ENCODE measurements at places on chromosomes 13 and 19.

GRCh38 chr19:30626626-30626966 lies 254.4 kb downstream of the ZNF536 start:
- no peak for DNase-seq

- no peak for DNase-seq
Observed at GRCh38 chr19:15072930-15073647, 8.9 kb upstream of the OR1I1 start.

- DNase-seq: no peak
Observed at GRCh38 chr13:99442273-99442895, 58.9 kb upstream of the TM9SF2 start.

DNA sequence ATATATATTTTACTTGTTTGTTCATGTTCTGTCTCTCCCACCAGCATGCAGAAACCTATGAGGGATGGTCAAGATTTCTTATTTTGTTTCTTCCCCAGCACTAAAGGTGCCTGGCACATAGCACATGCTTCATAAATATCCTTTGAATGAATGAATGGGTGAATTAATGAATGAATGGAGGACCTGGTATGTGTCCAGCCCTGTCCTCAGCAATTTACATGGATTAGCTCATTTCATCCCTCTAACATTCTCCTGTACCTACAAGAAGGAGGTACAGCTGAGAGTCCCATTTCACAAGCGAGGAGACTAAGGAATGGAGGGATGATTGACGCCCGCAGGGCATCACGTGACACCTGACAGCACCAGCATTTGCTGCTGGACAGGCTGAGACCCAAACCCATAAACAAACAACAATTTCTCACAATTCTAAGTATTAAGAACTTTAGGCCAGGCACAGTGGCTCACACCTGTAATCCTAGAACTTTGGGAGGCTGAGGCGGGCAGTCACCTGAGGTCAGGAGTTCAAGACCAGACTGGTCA lies 6.8 kb upstream of the BCAT2 start:
- no peak for DNase-seq

- no peak for DNase-seq
Observed at GRCh38 chr13:104779311-104779993, 1713.2 kb upstream of the SLC10A2 start.

GRCh38 chr13:111626371-111627305 lies 306.2 kb downstream of the TEX29 start:
- DNase-seq: no peak

DNA sequence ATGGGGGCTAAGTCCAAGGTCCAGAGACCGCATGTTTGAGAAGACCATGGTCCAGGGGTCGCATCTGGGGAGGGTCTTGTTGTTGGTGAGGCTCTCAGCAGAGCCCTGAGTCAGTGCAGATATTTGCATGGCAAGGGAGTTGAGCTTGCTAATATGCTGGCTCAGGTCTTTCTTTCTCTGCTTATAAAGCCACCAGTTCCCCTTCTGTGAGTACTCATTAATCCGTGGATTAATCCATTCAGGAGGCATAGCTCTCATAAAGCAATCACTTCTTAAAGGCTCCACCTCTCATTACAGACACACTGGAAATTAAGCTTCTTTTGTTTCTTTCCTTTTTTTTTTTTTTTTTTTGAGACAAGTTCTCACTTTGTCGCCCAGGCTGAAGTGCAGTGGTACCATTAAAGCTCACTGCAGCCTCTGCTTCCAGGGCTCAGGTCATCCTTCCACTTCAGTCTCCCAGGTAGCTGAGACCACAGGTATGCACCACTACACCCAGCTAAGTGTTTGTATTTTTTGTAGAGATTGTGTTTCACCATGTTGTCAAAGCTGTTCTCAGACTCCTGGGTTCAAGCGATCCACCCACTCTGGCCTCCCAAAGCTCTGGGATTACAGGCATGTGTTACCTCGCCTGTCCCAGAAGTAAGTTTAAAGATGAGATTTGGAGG lies 216.4 kb downstream of the SLITRK5 start:
- DNase-seq: no peak

- no peak for DNase-seq
Observed at GRCh38 chr19:14138576-14139265, 2.3 kb upstream of the ASF1B start.

DNA sequence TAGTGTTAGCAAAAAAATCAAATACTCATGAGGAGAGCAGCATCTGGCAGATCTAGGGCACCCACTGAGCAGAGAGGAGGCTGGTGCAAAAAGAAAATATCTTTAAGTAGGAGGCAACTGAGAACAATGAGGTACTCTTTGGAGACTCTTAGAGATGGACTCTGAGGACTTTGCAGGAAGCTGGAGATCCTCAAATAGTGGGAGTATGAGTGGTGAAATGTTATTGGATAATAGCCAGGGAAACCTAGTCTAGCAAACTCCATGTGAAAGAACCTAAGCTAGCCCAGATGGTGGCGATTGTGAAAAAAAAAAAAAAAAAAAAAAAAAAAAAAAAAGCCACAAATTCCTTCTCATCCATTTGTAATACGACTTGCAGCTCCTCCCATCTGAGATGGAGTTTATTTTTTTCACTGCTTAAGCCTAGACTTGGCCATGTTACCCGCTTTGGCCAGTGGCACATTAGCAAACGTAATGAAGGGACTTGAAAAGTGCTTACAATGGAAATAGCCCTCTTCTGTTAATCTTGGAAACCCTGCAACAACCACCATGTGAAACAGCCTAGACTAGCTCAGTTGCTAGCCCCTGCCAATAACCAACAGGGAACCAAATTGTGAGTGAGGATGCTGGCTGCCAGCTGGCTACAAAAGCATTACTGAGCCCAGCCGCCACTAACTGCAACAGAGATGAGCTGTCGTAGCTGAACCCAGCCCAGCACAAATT lies 476.2 kb downstream of the KLF12 start:
- no peak for DNase-seq

- no peak for DNase-seq
Observed at GRCh38 chr19:45403272-45403671, 1.6 kb downstream of the PPP1R13L start.

DNA sequence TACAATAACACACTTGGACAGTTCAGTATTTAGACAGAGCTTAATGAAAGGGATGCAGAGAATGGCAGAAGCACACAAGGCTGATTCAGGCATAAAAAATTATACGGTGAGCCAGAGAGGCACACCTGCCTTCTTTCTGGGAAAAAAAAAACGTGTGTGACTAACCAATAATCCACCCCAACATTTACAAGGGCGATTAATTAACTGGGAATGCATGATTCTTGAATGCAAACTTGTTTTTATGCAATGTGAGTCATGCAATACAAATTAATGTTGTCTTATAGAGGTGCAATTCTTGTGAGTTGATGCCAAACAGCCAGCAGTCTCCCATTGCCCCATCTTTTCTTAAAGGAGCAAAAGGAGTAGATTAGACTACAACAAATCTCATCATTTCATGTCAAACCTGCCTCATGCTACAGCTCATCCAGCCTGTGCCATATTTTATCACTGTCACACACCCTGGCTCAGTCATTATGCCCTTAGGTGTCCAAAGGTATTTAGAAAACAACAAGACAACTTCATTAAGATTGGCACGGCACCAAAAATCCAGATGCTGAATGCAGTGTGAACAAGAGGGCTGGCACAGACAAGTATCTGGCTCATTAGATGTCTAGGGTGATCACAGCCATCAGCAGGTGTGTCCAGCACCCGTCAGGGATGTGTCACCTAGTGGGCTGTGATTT lies 721.1 kb downstream of the EFNB2 start:
- DNase-seq: no peak

- no peak for DNase-seq
Observed at GRCh38 chr13:28618230-28618994, 40.5 kb upstream of the POMP start.

DNA sequence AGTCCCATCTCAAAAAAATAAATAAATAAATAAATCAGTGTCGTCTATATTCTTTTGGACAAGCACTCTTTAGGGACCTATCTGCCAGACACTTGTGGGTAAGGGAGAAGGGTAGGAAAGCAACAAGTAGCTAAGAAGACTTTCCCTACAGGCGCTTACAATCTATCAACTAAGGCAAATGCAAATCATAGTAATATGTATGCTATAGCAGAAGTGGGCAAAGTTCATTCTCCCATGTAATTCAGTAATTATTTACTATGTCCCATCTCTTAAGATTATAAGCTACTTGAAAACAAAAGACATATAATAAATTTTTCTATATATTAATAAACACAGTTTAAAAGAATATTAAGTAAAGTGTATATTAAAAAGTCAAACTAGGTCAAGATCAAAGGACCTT lies 16.5 kb downstream of the ELF1 start:
- DNase-seq: no peak

GRCh38 chr19:47430041-47430802 lies 10.9 kb upstream of the MEIS3 start:
- DNase-seq: no peak

DNA sequence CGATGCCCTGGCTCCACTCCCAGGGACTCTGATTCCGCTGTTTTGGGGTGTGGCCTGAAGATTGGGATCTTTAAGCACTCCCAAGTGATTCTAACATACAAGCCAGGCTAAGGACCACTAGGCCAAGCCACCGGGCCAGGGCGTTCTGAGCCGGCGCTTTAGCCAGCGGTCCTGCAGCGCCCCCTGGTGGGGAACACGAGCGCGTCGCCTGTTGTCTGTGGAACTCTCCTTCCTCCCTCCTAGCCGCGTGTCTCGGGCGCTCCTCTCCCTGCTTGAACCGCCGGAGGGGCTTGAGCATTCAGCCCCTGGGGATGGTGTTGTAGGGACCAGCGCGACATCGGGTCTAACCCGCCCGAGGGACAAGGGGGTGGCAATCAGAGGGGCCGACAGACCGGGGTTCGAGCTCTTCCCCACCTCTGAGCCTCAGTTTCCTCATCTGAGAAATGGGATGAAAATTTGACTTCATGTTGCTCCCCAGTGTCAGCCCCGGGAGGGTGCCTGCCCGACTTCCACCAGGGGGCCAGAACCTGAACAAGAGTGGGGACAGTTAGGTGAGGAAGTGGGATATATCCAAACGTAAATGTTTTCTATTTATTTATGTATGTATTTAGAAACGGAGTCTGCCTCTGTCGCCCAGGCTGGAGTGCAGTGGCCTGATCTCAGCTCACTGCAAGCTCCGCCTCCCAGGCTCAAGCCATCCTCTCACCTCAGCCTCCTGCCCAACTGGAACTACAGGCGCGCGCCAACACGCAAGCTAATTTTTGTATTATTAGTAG lies 18.0 kb upstream of the PNMA8B start:
- no peak for DNase-seq

- no peak for DNase-seq
Observed at GRCh38 chr19:31501427-31502195, 152.4 kb upstream of the TSHZ3 start.

DNA sequence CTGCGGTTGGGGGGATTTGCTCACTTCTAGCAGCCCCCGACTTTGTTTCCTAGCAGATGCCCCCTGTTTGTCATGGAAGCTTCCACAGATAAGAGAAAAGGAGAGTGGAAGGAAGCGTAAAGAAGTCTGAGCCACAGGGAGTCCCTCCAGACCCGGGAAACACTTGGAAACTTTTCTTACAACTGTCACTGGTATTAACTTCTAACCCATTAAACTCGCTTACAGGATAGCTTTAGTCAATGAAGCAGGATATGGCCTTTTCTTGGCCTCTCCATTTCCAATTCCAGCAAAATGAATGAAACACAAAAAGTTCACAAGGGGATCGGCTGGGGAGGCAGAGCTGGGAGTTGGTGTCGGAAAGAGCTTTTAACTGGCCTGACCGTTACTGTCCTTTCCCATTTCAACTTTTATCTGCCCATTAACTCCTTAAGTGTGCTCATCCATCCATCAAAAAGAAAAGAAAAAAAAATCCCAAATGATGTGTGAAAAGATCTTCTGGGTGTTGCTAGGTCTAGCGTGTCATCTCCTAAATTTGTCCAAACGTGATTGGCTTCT lies 231.9 kb upstream of the ARGLU1 start:
- DNase-seq: no peak

GRCh38 chr19:7000333-7000732 lies 20.9 kb downstream of the MBD3L2B start:
- DNase-seq: no peak

DNA sequence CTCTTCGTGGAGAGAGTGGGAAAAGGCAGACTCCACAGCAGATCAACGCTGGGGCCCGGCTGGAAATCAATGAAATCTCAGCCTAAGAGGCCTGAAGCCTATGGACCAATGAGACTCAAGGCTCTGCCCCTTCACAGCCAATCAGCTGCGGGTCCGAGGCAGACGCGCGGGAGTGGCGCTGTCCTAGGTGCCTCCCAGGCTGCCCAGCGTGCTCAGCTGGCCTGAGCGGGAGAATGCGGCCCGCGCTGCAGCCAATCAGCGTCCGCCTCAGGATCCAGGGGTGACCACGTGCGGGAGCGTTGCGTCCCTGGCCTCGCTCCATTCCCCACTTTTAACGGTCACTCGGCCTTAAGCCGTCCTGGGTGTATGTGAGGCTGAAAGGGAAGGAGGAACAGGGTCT lies at the start of gene ZBTB32:
Gene ZBTB32 (plus strand): TSS at position 341 of the 400 bp plus-strand sequence. CDS start 10,069 bp downstream, outside the sequence.
- no peak for DNase-seq

DNA sequence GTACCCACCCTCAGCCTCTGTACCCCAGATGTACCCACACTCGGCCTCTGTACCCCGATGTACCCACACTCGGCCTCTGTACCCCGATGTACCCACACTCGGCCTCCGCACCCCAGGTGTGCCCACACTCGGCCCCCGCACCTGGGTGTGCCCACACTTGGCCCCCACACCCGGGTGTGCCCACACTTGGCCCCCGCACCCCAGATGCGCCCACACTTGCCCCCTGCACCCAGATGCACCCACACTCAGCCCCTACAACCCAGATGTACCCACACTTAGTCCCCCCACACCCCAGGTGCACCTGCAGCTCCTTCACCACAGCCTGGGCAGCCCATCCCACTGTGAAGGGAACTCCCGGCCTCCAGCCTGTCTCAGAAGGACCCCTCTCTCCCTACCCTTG lies 69.7 kb downstream of the PEX11G start:
- DNase-seq: no peak

DNA sequence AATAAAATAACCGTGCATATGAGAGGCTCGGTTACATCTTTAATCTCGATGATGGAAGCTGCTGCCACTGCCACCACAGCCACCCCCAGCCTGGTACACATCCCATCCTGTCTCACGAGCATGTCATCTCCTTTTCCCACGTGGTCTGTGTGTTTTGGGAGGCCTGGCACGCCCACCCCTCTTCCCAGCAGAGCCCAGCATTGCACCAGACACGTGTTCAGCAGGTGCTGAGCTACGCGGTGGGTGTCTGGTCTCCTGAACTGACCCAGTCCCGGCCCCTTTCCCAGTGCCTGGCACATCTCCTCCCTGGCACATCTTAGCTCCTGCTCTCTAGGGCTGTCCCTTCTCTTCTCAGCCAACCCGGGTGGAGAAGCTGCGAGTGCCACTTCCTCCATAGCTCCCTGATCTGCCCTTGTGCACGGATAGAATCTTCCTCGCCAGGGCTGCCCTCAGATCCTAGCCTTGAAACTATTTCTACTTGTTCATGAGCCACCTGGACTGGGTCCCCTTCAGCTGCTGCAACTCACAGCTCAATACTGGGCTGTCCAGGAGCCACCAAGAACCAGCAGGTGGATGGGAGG lies 36.8 kb upstream of the ZNF536 start:
- no peak for DNase-seq

- DNase-seq: no peak
Observed at GRCh38 chr13:103299079-103299478, 232.9 kb upstream of the SLC10A2 start.

Data from SIG-M5 (cell line).